ENCODE measurements at places on chromosomes 12 and 14.
A peak's percentile ranks its signal among the peaks of the same experiment; 100 is the strongest.

GRCh38 chr14:67335781-67336180, 23.8 kb downstream of the ATP6V1D start:
- no peak for DNase-seq

DNA sequence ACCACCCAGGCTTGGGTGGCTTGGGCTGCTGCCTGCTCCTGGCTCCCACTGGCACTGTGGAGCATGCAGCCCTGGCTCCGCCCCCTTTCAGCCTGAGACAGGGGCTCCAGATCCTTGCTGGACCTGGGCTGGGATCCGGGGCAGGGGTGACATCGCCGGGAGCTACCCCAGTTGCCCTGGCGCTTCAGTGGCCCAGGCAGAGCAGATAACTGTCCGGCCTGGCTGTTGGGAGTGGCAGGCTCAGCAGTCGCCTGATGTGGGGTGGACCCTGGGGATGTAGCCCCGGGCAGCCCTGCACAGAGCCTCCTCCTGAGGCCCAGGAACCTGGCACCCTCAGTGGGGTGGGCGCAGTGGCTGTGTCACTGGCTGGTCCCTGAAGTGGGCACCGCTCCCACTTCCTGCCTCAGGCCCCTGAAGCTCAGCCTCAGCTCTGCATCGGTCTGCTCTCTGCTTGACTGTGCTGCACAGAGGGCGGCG, 57.9 kb downstream of the FUT8 start:
- no peak for DNase-seq

- no peak for DNase-seq
Observed at GRCh38 chr14:38419579-38419978, 163.7 kb upstream of the CLEC14A start.

- no peak for DNase-seq
Observed at GRCh38 chr12:51821440-51822260, 26.9 kb downstream of the FIGNL2 start.

DNA sequence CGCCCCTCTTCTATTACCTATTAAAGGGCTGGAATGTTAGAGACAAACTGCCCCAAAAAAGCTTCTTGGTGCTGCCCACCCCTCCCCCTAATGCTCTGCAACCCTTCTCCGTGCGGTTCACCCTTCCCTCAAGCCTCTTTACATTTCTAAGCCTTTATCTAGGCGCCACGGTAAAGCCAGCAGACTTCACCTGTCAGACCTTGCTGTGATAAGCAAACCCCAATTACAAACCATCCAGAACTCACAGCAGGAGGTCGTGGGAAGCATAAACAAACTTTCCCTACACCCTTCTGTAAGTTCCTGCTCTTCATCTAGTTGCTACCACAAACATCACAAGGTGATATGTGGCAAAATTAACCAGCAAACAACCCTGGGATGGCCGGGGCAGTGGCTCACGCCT, 56.8 kb downstream of the MOK start:
- no peak for DNase-seq

DNA sequence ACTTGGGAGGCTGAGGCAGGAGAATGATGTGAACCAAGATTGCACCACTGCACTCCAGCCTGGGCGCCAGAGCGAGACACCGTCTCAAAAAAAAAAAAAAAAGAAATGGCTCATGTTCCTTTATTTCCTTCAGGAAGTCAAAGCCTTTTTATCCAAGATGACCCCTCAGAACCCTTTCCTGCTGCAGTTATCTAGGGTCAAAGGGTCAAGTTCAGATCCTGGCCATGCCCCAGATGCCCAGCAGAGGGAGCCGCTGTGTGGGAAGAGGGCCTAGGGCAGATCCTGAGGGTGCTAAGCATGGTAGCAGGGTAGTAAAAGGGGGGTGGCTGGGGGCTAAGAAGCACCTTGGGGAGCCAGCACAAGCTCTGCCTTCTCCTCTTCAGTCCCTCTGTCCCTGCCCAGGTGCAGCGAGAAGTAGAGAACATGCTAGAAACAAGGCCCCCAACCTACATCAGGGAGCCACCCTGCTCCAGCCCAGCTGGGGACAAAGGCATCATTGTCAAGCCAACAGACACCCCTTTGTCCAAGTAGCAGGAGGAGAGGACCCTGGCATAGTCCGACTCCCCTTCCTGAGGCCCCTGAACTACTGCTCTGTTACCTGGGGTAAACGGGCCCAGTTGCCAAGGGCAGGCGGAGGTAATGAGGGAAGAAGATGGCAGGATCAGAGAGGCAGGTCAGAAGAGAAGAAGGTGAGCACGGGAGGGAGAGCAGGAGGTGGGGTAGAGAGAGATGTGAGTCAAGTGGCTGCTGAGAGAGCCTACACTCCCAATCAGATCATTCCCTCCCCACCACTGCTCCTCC, 6.5 kb downstream of the NFE2 start:
- no peak for DNase-seq

- no peak for DNase-seq
Observed at GRCh38 chr12:31227401-31227981, 98.5 kb downstream of the SINHCAF start.

DNA sequence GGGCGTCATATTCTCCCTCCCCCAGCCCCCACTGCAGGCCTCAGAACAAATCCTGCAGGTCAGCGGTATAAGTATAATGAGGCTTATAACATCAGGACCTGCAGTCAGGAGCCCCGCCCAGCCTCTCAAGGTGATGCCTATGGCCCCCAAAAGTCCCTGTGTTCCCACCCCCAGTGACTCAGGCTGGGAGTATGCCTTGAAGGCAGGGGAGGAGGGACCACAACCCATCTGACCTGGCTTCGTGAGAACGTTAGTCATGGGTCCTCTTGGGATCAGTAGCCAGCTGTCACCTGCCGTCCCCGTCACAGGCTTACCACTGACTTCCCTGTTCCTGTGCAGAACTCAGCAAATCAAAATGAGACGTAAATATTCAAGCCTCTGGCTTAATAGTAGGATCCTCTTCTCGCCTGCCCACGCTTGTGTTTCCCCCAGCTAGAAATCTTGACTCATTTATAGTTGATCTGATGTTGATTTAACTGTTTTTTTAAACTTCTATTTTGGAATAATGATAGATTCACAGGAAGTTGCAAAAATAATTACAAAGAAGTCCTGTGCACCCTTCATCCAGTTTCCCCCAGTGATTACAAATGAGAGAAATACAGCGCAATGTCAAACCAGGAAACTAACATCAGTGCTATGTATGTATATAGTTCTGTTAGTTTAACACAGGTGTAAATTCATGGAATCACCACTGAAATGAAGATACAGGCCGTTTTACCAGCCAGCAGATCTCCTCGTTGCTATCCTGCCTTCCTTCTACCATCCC, 107.5 kb downstream of the ADGRD1 start:
- no peak for DNase-seq

DNA sequence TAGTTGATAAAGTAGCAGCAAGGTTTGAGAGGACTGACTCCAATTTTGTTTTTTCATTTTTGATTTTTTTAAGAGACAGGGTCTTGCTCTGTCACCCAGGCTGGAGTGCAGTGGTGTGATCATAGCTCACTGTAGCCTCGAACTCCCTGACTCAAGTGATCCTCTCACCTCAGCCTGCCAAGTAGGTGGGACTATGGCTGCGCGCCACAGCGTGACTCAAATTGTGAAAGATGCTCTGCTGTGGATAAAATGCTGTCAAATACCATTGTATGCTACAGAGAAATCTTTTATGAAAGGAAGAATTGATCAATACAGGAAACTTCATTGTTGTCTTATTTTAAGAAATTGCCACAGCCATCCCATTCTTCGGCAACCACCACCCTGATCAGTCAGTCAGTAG, 48.3 kb downstream of the SCN8A start:
- no peak for DNase-seq

GRCh38 chr14:39773387-39774126, 341.3 kb upstream of the FBXO33 start:
- peak; percentile 35 for DNase-seq

- no peak for DNase-seq
Observed at GRCh38 chr14:80784820-80785219, 156.7 kb downstream of the CEP128 start.

GRCh38 chr14:73935666-73936065, 14.2 kb downstream of the FAM161B start:
- no peak for DNase-seq

DNA sequence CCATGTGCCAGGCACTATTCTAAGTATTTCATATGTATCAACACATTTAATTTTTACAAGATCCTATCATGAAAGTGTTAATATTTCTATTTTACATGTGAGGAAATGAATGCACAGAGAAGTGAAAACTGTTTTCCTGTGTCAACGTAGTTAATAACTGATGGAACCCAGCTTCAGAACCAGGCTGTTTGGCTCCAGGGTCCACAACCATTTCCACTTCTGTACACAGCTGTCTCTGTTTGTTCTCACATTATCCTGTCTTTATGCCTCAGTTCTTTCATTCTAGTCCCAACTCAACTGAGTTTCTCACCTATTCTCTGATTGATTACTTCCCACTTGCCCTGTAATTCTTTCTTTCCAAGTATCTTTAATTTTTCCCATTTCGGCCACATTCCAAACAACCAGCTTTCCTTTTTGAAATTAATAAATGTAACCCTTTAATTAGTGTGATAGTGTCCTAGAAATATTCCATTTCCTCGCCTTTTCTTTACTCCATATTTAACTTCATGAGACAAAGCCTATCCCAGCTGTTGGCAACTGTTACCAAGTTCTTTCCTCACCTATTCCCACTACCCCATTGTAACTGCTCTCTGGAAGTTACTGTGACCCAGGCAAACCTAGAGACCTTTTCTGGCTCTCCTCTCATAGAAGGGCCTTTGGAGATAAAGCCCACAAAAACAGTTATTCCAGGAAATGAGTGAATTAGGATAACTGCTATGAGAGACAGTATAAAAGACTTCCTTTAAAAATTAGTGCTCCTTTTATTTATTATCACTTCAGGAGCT, 218.7 kb downstream of the RASSF9 start:
- DNase-seq: no peak

All from SK-N-MC (cell line).